ENCODE measurements at places on chromosomes 5 and 9.
A peak's percentile ranks its signal among the peaks of the same experiment; 100 is the strongest.

- no peak for DNase-seq
Measured at GRCh38 chr5:55986931-55987330, 7.8 kb downstream of the IL6ST start.

GRCh38 chr9:38022995-38023394 is 46.0 kb downstream of the SHB start:
- no peak for DNase-seq

DNA sequence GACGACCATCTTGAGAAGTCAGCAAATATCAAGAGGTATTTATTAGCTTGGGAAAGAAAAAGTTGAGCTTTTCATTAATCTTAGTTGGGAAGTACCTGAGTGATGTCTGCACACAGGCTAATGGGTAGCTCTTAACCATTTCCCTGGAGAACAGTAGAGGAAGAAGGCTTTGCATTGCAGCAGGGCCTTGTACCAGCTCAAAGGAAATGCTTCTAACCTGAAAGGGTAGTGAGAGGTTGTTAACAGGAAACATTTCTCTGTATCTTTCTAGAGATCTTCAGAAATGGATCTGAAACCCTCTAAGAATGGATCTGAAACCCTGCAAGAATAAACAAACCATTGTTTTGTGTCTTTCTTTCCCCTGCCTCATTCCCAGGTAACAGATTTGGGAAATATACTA is 393.3 kb downstream of the PLK2 start:
- no peak for DNase-seq

- no peak for DNase-seq
Measured at GRCh38 chr5:169584998-169585451, 1.5 kb downstream of the SPDL1 start.

- DNase-seq: no peak
Measured at GRCh38 chr5:135877570-135878155, 18.0 kb downstream of the IL9 start.

DNA sequence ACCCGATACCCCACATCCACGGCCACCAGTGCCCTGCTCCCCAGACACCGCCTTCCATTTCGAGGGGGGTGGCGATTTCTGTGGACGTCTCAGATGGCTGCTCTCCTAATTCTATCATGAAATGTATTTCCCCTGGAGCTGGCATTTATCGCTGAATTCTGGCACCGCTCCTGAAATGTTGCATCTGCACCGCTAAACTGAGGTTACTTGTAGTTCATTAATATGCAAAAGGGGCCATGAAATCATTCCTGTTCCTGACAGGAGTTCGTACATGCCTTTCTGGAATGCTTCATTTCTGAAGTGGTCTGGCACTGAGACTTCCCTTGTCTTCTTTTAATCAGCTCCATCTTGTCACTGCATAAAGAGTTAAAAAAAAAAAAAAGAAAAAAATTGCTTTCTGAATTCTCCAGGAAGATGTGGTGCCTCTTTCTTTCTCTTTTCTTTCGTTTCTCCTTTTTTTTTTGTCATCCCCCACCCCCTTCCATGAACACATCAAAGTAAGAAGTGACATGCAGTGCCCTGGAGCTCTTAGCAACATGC is 97.7 kb upstream of the SMARCA2 start:
- no peak for DNase-seq

- peak; percentile 12 for DNase-seq
Measured at GRCh38 chr9:136244122-136244968, 1.3 kb downstream of the QSOX2 start.

All from KG1 (cell line).